Activated T-cell treated with anti-CD3 and anti-CD28 coated beads, Interleukin-2, amount 50 U/mL, for 4 hours (primary cell): ENCODE measurements at places on chromosomes 13 and 19. TPM values are rescaled to one million over a fixed set of nuclear protein-coding genes. Genes with fewer than 3 reads are reported as not detected.

KIR2DL4 gene
- total RNA-seq: not detected

- no peak for DNase-seq
These were observed 16.7 kb downstream of the VWA8 start for GRCh38 chr13:41944229-41944628.

ZNF229 gene
- 0.95 TPM for total RNA-seq

DNA sequence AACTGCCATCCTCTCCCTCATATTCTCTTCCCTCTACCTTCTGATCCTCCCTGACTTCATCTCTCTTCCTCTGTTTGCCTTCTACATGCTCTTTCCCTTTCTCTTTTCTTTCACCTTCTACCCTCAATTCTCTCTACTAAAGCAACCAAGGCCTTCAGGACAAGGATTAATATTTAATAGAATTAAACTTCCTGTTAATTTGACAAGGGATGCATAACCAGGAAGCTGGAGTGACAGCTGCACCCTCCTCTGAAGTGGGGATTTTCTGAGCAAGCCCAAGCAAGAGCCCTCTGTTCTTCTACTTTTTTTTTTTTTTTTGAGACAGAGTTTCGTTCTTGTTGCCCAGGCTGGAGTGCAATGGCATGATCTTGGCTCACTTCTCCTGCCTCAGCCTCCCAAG, 63.4 kb upstream of the MED4 start:
- DNase-seq: no peak

- no peak for DNase-seq
These were observed 562.1 kb upstream of the ATXN8OS start for GRCh38 chr13:69545551-69545950.

PPFIA3 gene
- 5.0 TPM for total RNA-seq
